Activated CD8-positive, alpha-beta memory T cell treated with anti-CD3 and anti-CD28 coated beads for 4 hours (primary cell): ENCODE measurements at places on chromosomes 3 and 15.

DNA sequence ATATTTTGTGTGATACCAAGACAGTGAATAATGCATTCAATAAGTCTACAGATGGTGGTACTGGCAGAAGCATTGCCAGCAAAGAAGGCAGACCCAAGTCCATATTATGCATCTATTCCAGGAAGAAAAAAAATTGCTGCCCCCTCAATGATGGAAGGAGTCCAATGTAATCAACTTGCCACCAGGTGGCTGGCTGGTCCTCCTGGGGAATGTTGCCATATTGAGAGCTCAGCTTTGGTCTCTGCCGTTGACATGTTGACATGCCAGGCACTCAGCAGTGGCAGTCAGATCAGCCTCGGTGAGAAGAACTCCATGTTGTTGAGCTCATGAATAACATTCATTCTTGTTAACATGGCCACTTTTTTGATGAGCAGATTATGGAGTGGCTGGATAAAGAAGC lies 298.5 kb downstream of the IGSF11 start:
- no peak for DNase-seq

GRCh38 chr3:181009225-181009624 lies 19.7 kb upstream of the DNAJC19 start:
- DNase-seq = no peak

DNA sequence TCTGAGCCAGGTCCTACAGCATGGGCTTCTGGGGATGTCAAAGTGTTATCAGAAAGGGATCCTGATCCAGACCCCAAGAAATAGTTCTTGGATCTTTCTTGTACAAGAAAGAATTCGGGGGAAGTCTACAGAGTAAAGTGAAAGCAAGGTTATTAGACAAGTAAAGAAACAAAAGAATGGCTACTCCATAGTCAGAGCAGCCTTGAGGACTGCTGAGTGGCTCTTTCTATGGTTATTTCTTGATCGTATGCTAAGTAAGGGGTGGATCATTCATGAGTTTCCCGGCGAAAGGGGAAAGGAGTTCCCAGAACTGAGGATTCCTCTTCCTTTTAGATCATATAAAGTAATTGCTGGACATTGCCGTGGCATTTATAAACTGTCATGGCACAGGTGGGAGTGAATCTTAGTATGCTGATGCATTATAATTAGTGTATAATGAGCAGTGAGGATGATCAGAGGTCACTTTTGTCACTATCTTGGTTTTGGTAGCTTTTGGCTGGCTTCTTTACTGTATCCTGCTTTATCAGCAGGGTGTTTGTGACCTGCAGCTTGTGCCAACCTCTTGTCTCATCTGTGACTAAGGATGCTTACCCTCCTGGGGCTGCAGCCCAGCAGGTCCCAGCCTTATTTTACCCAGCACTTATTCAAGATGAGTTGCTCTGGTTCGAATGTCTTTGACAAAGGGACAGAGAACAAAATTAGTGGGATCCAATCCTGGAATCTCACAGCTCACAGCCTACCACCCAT lies 41.0 kb downstream of the CRYGS start:
- no peak for DNase-seq

DNA sequence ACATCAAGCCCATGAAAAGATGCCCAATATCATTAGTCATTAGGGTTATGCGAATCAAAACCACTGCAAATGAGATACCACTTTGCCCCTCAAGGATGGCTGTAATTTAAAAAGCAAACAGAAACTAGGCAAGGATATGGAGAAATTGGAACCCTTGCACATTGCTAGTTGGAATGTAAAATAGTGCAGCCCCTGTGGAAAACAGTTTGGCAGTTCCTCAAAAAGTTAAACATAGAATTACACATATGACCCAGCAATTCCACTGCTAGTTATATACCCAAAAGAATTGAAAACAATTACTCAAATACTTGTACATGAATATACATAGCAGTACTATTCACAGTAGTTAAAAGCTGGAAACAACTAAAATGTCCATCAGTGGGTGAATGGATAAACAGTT lies 186.8 kb upstream of the CGNL1 start:
- DNase-seq = no peak

- no peak for DNase-seq
Measured at GRCh38 chr15:94411846-94412245, 180.5 kb downstream of the MCTP2 start.

- DNase-seq = no peak
Measured at GRCh38 chr3:41974223-41974622, 12.3 kb upstream of the ULK4 start.

GRCh38 chr3:67662733-67663132 lies 8.3 kb upstream of the SUCLG2 start:
- no peak for DNase-seq

GRCh38 chr3:120163816-120164215 lies 69.6 kb upstream of the GSK3B start:
- no peak for DNase-seq

GRCh38 chr3:123036352-123037014 lies 8.9 kb upstream of the SEMA5B start:
- no peak for DNase-seq

DNA sequence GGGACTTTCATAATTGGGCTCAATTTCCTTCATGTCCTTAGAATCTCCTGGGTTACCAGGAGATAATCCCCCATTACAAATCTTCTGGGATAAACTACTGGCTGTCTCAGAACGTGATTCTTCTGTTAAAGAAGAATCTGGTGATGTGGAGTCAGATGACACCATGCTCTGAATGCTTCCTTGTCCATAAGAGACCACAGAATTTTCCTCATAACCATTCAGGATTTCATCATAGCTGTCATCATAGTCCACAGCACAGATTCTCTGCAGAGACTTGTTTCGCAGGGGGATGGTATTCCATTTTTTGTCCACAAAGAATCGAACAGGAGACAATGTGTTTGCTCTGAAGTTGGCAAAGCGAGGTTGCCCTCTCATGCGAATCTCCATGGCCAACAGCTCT lies 109.8 kb upstream of the TSPAN3 start:
- DNase-seq = no peak

- no peak for DNase-seq
Measured at GRCh38 chr3:27675287-27675686, 46.8 kb downstream of the EOMES start.

- no peak for DNase-seq
Measured at GRCh38 chr3:171228240-171228639, 201.7 kb upstream of the SLC2A2 start.

GRCh38 chr15:71934446-71934845 lies 124.1 kb downstream of the NR2E3 start:
- no peak for DNase-seq

DNA sequence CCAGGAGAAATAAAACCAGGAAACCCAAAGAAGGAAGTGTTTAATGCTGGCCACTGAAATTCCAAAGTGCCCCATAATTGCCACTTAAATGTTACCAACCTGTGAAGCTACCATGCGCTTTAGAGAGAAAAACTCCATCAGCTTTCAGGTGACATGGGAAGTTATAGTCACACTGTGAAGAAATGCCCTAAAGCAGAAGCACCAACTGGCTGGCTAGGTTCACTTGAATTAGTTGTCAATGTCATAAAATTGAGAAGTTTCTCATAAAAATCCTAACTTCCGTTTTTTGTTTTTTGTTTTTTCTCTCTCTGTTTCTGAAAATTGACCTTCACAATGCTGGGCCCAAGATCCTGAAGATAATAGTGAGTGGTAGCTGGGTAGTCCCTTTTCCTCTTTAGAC lies 167.9 kb upstream of the CTNNB1 start:
- no peak for DNase-seq

DNA sequence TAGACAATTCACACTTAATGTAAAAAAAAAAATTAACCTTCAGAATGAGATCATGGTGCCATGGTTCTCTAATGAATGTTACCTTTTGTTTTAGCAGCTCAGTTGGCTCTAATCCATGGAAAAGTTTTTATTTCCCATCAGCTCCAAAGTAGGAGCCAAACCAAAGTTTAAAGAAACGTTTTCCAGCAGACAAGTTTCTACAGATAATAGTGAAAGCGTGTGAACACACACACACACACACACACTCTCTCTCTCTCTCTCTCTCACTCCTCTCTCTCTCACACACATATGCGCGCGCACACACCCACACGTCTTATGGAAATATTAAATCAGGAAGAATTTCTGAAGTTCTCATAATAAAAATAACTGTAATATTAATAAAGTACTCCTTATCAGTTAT lies 46.9 kb downstream of the MBNL1 start:
- DNase-seq = no peak
